ENCODE measurements at places on chromosomes 1 and 21. TPM values are rescaled to one million over a fixed set of nuclear protein-coding genes. Genes with fewer than 3 reads are reported as not detected.
A peak's percentile ranks its signal among the peaks of the same experiment; 100 is the strongest.

CASZ1 gene
- total RNA-seq: 41.8 TPM

SPRR1A gene
- total RNA-seq: not detected

TMEM54 gene
- 87.0 TPM for total RNA-seq

COL11A1 gene
- total RNA-seq: 4.4 TPM

FCRL2 gene
- total RNA-seq: 0.99 TPM

ADAMTS1 gene
- total RNA-seq: 54.2 TPM

ZBTB8B gene
- 0.03 TPM for total RNA-seq

LMOD1 gene
- 20.8 TPM for total RNA-seq

DNA sequence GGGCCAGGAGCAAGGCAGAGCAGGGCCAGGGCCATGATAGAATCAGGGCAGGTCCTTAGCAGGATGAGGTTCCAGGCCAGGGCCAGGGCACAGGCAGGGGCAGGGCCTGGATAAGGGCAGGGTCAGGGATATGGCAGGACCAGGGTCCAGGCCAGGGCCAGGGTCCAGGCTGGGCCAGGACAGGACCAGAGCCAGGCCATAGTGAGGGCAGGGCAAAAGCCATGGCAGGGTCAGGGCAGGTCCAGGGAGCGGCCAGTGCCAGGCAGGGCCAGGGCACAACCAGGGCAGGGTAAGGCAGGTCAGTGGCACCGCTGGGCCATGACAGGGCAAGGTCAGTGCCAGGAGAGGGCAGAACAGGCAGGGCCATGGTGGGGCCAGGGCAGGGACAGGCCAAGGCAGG, 152.2 kb downstream of the LIPI start:
- H3K4me1 ChIP-seq: no peaks in the 10 kb centered on the region
- no peak overlapping the region for H3K27ac ChIP-seq
- no peaks in the 10 kb centered on the region for H3K27me3 ChIP-seq
- H3K4me3 ChIP-seq: no peak overlapping the region
- no peak for DNase-seq
- no peaks in the 10 kb centered on the region for H3K36me3 ChIP-seq

DNA sequence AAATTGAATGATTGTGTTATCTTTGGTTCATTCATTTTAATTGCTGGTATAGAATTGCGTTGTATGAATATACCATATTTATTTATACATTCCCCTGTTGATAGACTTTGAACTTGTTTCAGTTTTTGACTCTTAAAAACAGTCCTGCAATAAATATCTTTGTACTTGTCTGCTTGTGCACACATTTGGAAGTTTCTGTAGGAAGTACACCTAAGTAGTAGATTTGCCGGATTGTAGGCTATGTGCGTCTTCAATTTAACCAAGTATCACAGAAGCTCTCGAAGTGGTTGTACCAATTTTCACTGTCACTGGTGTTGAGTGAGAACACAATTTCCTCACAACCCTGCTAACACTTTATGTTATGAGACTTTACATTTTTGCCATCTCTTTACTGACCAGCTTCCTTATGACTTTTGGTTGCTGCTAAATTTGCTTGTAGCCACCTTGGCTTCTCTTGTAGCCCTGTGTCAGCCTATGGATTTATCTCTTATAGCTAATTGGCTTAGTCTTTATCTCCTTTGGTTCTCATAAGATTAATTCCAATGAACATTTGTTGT, 2.2 kb downstream of the TTC3 start:
- no peak for DNase-seq
- H3K4me3 ChIP-seq: no peak overlapping the region
- H3K27me3 ChIP-seq: no peaks in the 10 kb centered on the region
- H3K27ac ChIP-seq: no peak overlapping the region
- no peaks in the 10 kb centered on the region for H3K36me3 ChIP-seq

DNA sequence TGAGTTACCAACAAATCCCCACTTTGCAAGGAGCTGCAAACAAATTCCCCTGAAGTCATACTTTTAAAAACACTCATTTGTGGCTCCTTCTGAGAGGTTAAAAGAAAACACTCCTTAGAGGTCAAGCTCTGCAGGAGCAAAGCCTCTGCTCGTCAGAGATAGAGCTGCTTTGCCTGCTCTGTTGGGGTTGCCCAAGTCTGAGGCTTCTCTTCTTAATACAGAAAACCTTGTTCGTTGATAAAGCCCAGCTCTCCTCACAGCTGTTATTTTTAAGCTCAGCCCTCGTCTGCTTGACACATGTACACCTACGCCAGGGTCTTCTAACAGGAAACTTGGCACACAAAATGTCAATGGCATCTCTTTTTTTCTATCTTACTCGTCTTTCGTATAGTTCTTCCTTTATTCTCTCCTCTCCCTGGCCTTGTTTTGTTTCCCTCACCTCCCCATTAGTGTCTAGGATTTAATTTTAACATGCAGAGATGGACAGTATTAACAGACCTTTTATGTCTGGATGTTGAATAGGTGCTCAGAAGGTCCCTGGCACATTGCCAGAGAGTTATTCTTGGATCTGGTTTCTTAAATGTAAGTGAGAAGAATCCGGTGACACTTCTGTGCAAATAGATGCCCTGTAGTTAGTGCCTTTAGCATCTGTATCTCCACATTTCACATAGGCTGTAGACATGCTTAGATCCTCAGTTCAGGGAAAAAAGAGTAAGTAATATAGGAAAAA, 86.0 kb downstream of the LRRC53 start:
- no peaks in the 10 kb centered on the region for H3K27me3 ChIP-seq
- no peak for DNase-seq
- H3K4me1 ChIP-seq: no peaks in the 10 kb centered on the region
- H3K27ac ChIP-seq: no peak overlapping the region

DNA sequence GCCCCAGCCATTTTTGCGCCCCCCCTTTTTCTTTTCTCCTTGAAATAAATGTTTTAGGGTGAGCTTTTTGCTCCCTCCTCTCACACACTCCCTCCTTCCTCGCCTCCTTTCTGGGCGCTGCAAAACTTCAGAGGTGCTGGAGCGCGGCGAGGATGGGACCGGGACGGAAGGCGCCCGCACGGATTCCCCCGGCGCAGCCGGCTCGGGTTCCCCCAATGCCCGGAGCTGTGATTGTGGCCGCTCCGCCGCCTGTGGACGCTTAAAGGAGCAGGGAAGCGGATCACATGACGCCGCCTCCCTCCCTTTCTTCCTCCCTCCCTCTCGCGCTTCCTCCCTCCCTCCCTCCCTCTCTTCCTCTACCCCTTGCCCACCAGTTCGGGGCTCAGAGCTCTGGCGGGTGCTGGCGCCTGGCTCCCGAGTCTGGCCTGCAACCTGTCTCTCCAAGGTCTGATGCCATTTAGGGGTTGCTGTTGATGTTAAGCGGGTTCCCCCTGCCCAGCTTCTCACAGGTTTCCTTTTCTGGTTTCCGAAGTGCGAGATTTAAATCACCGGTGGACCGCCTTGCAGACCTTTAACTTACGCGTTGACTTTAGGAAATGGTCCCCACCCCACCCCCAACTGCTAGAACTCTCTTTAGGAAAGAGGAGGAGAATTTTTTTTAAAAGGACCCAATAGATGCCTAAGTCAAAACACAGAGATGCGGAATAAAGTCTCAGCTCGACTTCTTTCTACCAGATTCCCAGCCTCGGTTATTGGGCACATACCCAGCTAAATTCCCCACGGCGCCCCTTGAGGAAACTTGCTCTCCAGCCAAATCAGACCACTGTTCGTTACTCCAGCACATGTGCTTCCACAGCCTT, at the start of gene WLS:
TSS of gene WLS (minus strand) at position 235 of the 860 bp plus-strand sequence. CDS start at position 11, 224 bp downstream.
- H3K27me3 ChIP-seq: no peaks in the 10 kb centered on the region
- H3K4me3 ChIP-seq: peak within 1 kb of the TSS; percentile 63
- peak; percentile 84 for DNase-seq
- H3K4me1 ChIP-seq: peaks cover 31% of the 10 kb centered on the region

DNA sequence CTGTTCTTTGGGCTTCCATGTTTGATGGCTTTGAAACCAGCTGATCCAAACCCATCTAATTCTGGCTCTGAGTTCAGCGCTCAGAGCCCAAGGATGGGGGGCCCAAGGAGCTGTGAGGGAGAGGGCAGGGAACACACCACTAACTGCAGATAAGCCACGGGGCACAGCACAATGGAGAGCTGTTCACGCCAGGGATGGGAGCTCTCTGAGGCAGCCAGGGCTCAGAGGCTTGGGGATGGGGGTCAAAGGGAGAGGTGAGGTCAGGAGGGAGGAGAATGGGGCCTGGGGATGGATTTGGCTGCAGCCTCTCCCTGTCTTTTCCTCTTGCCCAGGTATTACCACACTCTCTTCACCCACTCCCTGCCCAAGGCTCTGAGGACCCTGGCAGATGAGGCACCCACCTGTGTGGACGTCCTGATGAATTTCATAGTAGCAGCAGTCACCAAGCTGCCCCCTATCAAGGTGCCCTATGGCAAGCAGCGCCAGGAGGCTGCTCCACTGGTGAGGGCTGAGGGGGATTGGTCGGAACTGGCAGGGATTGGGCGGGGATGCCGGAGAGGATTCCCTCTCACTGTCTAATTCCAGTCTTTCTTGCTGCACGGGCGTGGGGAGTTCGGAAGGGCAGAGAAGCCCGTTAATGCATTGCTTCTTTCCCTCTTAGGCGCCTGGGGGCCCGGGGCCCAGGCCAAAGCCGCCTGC, 11.3 kb downstream of the SLC30A2 start:
- no peak overlapping the region for H3K27ac ChIP-seq
- peaks cover 14% of the 10 kb centered on the region for H3K4me1 ChIP-seq
- H3K27me3 ChIP-seq: peaks cover 37% of the 10 kb centered on the region
- H3K4me3 ChIP-seq: peak overlapping the region; percentile 90
- no peak for DNase-seq

- DNase-seq: peak; percentile 60
- H3K27ac ChIP-seq: no peak overlapping the region
- no peaks in the 10 kb centered on the region for H3K27me3 ChIP-seq
- H3K4me3 ChIP-seq: no peak overlapping the region
Measured at GRCh38 chr1:239538239-239538988, 152.0 kb downstream of the CHRM3 start.

DNA sequence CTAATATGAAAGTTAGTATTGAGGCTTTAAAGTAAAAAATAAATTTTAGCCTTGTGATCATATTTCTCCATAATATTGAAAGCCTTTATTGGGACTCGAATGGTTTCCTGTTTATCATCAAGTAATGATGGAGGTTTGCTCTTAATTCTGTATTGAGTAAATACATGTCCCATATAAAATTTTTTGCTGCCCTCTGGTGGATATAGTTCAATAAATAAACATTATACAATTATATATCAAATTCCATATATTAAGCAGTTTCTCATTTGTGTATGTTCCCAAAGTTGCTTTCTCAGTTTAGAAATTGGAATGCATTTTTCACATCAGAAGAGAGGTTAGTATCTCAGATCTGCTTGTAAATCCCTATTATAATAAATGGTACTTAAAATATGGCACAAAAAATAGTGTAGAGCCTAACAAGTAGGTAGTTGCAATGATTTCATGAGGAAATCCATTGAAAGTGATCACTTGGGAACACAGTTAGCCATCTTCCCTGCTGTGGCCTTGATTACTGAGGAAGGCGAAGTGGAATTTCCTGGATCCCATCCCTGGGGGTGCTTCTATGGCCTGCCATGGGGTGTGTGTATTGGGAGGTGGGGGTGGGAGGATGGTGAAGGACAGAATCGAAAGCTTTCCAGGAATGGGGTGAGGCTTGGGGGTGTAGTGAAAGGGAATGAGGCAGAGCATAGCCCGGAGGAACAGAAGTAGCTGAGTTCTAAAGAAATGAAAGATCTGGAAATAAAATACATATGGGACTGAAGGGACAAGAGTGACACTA, 84.1 kb upstream of the C21orf91 start:
- H3K4me3 ChIP-seq: no peak overlapping the region
- H3K36me3 ChIP-seq: no peaks in the 10 kb centered on the region
- DNase-seq: no peak
- H3K27me3 ChIP-seq: no peaks in the 10 kb centered on the region
- H3K4me1 ChIP-seq: no peaks in the 10 kb centered on the region
- no peak overlapping the region for H3K27ac ChIP-seq

DNA sequence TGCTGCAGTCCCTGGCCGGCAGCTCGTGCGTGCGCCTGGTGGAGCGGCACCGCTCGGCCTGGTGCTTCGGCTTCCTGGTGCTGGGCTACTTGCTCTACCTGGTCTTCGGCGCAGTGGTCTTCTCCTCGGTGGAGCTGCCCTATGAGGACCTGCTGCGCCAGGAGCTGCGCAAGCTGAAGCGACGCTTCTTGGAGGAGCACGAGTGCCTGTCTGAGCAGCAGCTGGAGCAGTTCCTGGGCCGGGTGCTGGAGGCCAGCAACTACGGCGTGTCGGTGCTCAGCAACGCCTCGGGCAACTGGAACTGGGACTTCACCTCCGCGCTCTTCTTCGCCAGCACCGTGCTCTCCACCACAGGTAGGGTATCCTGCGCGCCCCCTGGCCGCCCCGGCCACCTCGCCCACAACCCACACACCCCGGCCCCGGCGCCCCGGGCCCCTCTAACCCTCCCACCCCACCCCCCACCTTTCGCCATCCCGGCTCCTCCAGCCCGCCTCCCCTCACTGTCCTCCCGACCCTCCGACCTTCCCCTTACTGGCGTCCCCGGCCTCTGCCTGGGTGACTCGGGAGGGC, 352 bp downstream of the KCNK1 start:
- peaks cover 8% of the 10 kb centered on the region for H3K27me3 ChIP-seq
- peak; percentile 78 for DNase-seq
- H3K36me3 ChIP-seq: no peaks in the 10 kb centered on the region
- peak overlapping the region; percentile 54 for H3K27ac ChIP-seq
- peak overlapping the region; percentile 48 for H3K4me3 ChIP-seq

DNA sequence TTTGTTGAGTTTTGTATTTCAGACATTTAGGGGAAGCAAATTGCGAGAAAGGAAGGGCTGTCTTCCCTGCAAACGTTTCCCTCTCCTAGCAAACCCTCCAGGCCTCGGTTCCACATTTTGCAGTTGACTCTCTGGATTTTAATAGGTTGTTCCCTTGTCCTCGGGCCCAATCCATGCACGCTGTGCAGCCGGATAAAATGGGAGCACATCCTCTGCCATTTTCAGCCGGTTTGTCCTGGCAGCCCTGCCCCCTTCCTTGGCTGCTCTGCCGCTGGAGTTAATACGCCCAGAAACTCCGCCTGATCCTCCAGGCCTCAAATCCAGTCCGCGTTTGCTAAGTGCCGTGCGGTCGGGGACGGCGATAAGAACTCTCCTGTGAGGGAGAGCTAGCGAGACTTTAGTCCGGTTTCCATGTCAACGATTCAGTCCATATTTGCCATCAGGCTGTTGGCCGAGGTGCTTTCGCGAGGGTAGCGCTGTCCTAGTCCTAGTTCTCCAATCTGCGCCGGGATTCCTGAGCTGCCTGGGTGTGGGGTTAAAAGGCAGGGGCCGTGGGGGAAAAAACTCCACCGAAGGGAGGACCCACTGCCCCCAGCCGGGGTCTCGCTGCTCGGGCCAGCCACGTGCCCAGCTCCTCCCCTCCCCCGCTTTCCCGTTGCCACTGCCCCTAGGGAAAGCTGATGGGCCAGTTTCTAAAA, 2.9 kb upstream of the ARID1A start:
- peak; percentile 93 for DNase-seq
- peaks cover 50% of the 10 kb centered on the region for H3K4me1 ChIP-seq
- no peaks in the 10 kb centered on the region for H3K36me3 ChIP-seq
- peak overlapping the region; percentile 94 for H3K27ac ChIP-seq
- H3K27me3 ChIP-seq: no peaks in the 10 kb centered on the region
- H3K4me3 ChIP-seq: peak overlapping the region; percentile 48

GRCh38 chr1:245652660-245653427, 498.1 kb downstream of the KIF26B start:
- no peaks in the 10 kb centered on the region for H3K36me3 ChIP-seq
- no peak overlapping the region for H3K4me3 ChIP-seq
- H3K27me3 ChIP-seq: no peaks in the 10 kb centered on the region
- H3K4me1 ChIP-seq: no peaks in the 10 kb centered on the region

- no peak overlapping the region for H3K4me3 ChIP-seq
- no peak for DNase-seq
- H3K27me3 ChIP-seq: no peaks in the 10 kb centered on the region
- no peaks in the 10 kb centered on the region for H3K4me1 ChIP-seq
Measured at GRCh38 chr1:214632091-214632490, 29.1 kb downstream of the CENPF start.

- no peaks in the 10 kb centered on the region for H3K27me3 ChIP-seq
- DNase-seq: no peak
- H3K36me3 ChIP-seq: no peaks in the 10 kb centered on the region
- no peak overlapping the region for H3K4me3 ChIP-seq
- H3K4me1 ChIP-seq: no peaks in the 10 kb centered on the region
Measured at GRCh38 chr1:208551633-208552320, 307.6 kb upstream of the PLXNA2 start.

Data from left lung (tissue), 14 donors.